Stimulated activated CD4-positive, alpha-beta T cell treated with anti-CD3 and anti-CD28 coated beads, Interleukin-1b, Interleukin-23, amount 100 ng/mL, for 24 hours (primary cell): ENCODE measurements at places on chromosomes 5 and 9.

DNA sequence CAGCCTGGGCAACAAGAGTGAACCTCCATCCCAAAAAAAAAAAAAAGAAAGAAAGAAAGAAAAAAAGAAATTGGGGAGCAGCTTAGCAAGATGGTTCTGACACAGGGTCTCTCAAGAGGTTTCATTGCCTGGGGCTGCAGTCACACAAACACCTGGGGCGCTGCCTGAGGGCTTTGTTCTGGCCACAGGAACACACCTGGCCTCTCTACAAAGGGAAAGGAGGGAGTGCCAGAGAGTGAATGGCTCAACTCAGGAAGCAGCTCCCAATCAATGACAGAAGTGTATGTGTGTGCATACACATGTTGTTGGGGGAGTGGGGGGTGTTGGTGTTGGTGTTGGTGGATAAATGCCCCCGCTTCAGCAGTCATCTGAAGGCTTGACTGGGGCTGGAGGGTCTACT is 32.4 kb upstream of the CTNNA1 start:
- DNase-seq: no peak

- DNase-seq: no peak
Measured at GRCh38 chr5:56607074-56607473, 208.3 kb upstream of the MAP3K1 start.

GRCh38 chr9:2128141-2128540 is 113.0 kb downstream of the SMARCA2 start:
- no peak for DNase-seq

GRCh38 chr5:38479315-38479904 is 77.0 kb downstream of the LIFR start:
- no peak for DNase-seq

DNA sequence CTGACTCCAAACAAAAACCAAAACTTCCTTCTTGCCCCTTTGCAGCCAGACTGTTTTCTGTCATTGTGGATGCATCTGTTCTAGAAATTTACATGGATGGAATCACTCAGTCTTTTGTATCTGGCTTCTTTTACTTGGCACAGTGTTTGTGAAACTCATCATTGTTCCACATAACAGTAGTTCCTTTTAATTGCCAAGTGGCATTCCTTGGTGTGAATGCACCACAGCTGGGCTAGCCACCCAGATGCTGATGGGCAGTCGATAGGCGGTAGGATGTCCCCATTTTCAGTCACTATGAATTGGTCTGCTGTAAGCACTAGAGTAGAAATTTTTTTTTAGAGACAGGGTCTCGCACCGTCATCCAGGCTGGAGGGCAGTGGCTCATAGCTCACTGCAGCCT is 6.3 kb upstream of the CLPTM1L start:
- no peak for DNase-seq

GRCh38 chr5:132832612-132833011 is 2.2 kb upstream of the SHROOM1 start:
- no peak for DNase-seq

GRCh38 chr9:124017051-124017928 is 5.7 kb downstream of the LHX2 start:
- no peak for DNase-seq

DNA sequence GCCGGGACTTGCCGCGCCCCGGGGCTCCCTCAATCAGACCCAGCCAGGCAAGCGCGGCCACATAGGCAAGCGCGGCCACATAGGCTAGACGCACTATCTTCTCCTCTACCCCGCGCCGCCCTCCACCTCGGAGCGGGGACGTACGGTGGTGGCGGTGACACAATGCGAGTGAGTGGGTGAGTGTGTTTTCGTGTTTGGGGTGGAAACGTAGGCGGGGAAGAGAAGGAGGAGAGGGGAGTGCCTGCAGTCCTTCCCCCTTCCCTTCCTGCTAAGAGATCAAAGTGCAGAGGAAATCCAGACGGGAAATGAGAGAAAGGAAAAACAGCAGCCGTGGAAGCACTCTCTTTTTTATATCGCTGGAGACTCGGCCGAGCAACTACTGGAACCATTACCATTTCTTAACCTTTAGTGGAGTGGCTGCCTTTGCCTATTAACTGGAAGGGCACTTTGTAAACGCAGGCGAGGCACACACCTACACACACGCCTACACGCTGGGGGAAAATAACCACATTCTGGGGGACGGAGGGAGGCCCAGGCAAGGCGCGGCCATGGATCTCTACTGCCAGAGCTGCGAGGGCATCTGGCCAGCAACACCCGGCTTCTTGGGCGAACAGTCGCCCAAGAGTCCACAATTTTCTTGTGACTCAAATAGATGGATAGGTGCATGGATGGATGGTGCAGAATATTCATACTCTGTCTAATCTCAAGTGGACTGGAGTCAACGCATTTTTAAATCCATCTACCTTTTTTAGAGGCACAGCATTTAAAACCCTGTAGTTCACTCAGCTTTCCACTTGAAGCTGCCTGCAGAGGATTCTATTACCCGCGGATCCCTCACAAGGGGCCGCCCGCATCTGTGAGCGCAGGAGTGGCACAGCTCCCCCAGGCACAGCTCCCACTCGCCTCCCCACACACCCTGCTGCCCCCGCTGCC is 2.1 kb downstream of the EDIL3 start:
- DNase-seq: no peak

DNA sequence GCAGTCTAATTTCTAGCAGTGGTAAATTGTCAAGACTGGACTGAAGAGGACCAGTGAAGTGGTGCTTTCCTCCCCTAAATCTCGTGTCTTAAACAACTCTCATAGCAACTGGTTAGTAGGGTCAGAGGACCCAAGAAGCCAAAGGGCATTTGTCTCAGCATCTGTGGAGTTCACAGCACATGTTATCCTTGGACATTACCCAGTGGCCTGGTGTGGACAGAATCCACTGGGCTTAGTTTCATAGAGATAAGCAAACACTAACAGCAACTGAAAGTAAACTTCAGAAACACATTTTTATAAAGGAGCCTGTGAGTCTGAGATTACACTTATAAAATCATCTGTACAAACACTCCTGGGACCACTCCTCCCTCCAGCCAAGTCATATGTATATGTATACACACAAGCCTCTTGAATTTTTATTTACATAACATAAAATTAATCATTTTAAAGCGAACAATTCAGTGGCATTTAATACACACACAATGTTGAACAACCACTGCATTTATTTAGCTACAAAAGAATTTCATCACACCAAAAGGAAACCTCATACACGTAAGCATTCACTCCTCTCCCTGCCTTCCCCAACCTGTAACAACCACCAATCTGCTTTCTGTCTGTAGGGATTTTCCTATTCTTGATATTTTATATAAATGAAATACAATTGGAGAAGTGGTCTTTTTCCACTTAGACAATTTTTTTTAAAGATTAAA is 457.8 kb downstream of the RASEF start:
- DNase-seq: no peak

DNA sequence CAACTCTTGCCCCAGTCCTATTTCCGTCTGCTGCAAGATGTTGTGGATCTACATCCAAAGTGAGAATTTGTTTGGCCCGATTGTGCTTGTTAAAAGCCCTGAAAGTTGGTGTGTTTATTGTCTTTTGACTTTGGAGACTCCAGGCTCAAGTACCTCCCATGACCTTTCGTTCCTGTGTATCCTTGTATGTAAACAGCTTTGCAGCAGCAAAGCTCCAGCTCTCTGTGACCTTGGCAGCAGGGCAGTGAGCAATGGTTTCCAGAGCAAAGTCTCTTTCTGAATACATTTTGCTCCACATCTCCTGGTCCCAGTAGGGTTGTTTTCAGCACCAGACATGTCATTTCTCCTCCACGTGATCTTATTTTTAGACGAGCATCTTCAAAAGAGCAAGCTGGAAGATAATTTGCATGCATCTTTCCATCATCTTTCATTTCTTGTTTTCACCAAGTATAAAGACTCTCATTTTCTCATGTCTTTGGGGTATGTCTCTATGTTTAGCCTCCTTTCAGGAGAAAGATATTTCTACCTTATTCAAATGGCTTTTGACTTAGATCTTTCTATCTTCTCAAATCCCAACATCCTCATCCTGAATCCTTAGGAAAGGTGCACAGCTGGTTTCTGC is 68.1 kb upstream of the ERCC6L2 start:
- no peak for DNase-seq

GRCh38 chr5:93590493-93590892 is 7.5 kb downstream of the NR2F1 start:
- no peak for DNase-seq

DNA sequence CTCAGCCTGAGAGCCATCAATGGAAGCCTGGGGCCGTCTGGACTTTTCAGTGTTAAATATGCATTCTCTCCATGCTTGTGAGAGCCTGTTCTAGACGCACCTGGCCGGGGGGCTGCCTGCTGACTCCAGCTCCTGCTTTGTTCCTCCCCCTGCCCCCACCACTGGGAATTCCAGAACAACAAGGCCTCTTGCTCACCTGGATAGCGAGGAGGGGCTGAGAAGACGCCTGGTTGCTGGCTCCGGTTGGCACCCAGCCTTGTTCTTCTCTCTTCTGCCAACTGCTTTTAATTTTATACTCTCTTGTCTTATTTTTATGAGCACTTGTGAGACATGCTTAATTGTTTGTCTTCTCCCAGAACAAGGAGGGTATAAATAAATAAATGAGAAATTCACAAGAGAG is 15.0 kb upstream of the RAPGEF1 start:
- DNase-seq: no peak

DNA sequence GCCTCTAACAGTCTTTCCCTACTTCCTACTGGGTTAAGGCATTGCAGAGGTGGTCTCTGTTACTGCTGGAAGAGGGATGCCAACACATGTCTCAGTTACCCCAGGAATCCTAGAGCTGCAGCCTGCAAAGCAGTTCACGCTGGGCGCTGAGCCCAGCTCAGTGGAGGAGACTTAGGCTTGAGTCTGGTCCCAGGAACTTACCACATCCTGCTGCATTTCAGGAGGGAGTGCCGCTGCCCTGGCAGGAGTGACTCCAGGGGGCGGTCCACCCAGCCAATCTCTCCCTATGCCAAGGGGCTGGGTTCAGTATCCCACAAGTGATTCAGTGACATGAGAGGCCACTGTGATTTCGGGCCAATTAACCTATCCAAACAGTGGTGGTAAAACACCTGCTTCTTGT is 7.6 kb downstream of the TTC16 start:
- no peak for DNase-seq

- DNase-seq: no peak
Measured at GRCh38 chr9:72817413-72817812, 135.4 kb downstream of the ALDH1A1 start.

DNA sequence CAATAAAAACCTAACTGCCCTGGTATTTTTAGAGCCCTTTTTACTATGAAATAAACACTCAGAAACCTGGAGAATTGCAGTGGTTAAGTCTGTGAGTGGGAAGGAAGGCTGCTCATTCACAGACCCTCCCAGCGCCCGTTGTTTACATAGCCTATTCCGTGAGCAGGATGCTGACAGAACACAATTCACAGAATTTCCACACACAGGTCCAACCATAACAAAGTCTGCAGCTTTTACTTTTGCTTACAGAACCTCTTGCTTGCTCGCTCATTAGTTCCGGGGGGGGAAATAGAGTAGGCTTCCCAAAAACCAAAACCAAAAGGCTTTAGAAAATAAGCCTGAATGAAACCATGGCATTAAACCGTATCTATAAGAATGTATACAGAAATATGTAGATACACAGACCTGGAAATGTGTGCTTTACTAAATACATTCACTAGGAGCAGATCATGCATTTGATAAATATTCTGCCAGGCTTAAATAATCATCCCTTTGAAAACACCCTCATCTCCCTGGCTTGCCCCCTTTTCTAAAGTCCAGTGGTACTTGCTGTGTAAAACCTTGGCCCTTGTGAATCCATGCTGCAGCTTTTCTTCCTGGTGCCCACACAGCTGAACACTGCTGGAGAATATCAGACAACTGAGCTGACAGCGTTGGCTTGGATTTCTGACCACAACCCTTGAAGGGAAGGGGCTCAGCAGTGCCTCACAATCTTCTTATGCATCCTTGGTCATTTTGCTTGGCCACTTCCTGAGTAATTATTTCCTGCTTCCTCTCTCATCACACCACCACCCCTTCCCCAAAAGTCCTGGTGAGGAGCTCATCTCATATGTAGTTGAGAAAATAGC is 128.0 kb downstream of the FANCC start:
- no peak for DNase-seq

- no peak for DNase-seq
Measured at GRCh38 chr5:136129445-136129844, 3.2 kb upstream of the SMAD5 start.

DNA sequence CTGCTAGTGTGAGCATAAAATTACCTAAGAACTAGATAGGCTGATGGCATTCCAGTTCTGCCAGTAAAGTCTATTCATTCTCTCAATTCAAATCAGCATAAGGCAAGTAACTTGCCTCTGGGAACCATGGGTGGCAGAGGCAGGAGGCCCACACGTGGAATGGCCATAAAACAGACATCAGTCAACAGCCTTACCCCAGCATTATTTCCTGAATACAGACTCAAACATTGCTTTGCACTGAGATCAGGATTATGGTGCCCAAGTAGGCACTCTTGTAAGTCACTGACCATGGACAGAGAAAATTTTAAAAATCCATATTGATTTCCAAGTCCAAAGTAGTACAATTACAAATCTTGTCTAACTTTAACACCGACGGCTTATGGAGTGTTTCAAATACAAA is 157.7 kb downstream of the NR2F1-AS1 start:
- no peak for DNase-seq

DNA sequence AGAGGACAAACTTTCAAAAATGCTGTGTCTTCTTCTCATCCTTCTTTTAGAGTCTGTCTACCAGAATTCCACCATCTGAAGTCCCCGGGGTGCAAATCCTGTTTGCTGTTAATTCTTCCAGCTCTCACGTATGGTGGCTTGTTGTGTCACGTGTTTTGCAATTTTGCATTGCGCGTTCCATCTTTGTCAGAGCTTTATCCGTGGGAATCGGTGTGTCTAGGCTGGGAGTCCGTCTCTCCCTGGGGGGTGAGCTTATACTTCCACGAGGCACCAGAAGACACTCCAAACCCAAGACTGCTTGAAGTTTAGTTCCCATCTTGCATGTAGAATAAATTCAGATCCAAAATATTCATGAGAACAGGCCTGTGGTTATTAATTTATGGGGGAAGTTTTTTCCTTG is 6.1 kb upstream of the FIBCD1 start:
- DNase-seq: no peak

DNA sequence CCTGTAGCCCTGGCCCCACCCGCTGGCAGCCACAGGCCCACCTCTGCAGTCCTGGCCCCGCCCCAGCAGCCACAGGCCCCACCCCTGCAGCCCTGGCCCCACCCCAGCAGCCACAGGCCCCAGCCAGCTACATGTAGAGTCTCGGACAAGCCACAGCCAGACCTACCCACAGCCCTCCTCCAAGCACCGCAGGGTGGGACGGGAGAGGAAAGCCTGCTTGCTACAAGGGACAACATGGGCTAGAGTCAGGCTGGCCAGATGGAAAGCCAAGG is 49.5 kb upstream of the SARDH start:
- DNase-seq: no peak

DNA sequence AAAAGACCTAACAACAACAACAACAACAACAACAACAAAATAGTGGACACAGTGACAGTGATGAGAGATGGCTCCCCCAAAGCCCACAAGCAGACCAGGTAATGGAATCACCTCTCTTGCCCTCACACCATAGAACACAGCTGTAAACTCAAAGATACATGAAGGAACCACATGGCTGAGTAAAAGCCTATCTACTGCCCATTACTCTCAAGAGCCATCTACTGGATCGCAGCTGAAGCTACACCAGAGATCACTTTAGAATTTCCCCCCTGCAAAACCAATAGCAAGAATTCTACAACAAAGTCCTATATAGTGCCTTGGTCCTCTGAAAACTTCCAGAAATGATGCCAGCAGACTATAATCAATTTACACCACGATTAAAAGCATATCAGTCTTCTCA is 1537.6 kb upstream of the CDH9 start:
- no peak for DNase-seq
